ENCODE measurements at places on chromosomes 2 and 18.

- no peak for DNase-seq
Observed at GRCh38 chr2:2876331-2877221, 501.0 kb downstream of the EIPR1 start.

DNA sequence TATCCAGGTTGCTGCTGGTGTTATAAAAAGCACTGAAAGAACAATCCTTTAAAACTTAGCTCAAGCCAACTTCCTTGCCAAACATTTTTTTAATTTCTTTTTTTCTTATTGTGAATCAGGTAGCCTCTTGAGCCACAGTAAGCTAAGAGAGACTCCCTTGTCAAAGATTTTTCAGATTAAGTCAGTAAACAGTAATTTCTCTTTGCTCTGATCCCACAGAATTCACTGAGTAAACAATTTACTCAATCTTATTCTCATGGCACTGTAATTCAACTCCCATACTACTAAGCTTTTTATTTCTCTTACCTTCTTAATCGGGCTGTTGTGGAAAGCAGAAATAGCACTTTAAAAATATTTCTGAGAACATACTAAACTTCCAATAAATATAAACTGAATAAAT is 82.7 kb downstream of the C2orf74 start:
- DNase-seq = no peak

DNA sequence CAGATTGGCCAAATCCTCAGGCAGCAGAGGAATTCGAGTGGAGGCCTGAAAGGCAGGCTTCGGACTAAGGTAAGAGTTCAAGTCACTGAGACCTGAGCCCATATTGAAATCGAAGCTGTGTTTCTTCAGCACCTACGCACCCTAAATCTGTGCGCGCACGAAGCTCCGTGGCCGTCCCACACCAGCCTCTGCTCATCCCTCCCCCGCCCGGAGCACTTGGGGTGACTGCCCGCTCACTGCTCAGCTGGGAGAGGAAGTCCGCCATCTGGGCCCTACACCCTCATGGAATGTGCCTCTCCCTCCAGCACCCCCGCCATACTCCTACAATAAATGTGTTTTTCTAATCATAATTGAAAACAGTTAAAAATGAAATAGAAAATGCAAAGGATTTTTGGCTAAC is 734.5 kb downstream of the GALR1 start:
- no peak for DNase-seq

GRCh38 chr2:46704041-46704440 is 211.6 kb downstream of the MCFD2 start:
- no peak for DNase-seq

GRCh38 chr2:220064111-220065030 is 436.9 kb downstream of the SLC4A3 start:
- DNase-seq = no peak

DNA sequence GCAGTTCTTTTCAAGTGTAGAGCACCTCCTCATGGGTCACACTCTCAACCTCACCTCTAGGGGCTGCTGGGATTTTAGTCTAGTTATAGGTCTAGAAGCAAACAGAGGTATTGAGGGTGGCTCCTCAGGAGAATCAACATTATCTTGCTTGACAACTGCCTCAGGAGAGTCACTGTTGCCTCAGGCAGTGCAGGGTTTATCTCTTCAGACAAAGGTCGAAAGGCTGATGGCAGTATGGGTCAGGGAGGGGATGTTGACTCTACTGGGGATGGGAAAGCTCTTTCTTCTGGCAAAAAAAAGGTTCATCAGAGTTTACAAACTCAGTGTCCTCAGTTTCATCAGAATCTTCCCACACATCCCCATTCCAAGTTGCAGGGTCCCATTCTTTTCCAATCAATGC is 24.0 kb downstream of the DTNA start:
- no peak for DNase-seq
